ENCODE measurements at places on chromosomes 1 and 21.

DNA sequence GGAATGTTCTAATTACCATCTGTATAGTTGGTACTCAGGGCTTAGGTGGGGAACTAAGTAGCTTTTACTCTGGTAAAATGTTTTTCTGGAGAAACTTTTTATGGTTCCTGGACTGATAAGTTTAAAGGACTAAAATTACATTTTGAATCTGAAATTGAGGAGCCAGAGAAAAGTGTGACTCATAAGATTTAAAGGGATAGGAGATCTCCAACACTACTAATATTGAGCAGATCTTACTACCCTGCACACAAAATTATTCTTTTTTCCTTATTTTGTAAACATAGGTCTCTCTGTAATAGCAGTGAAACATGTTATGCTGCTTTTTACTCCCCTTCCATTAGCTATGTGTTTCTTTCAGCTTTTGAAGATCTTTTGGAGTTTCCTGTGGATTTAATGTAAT is 32.5 kb downstream of the MTF2 start:
- no peak for DNase-seq

DNA sequence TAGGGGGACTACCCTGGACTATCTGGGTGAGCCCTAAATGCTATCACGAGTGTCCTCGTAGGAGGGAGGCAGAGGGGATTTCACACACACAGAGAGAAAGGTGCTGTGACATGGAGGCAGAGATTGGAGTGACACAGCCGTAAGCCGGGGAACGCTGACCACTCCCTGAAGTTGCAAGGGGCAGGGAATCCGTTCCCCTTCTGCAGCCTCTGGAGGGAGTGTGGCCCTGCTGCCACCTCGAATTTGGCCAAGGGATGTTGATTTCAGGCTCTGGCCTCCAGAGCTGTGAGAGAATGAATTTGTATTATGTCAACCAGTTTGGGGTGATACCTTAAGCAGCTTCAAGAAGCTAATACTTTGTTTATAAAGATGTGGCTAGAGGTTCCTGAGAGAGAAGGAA is 137.7 kb downstream of the ACTL8 start:
- no peak for DNase-seq

GRCh38 chr1:81949421-81949820 is 148.7 kb downstream of the ADGRL2 start:
- DNase-seq: no peak

DNA sequence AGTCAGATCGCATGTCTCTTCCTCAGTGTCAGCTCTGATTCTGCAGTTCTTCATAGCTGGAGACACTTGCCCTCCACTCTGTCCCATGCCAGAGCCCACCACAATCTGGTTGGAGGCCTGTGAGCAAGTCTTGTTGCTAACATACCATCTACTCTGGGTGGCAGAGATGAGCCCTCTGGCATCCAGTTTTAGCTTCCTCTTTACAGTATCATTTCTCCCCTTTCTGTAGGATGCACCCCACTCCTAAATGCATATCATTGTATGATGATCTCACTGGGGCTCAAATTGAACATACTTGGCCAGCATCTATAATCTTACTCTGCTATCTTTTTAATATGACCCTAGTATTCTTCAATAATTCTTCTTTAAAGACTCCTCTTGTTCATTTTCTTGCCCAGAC is 16.9 kb downstream of the PCNX2 start:
- no peak for DNase-seq

DNA sequence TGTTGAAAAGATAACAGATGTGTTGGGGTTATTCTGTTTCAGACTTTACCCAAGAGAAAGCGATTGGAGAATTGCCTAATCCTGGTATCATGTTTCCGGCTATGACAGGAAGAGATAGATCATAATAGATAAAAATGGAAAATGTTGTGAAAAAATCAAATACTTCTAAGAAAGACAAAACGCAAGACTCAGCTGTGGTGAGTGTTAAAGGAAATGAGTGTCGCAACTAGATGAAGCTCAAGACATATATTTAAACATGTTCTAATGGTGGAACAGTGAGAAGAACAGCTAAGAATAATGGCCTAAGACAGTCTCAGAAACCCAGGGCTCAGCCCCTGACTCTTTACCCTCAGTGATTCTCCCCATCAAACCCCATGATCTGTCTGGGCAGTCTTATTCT is 426.7 kb upstream of the RUNX1 start:
- DNase-seq: no peak

DNA sequence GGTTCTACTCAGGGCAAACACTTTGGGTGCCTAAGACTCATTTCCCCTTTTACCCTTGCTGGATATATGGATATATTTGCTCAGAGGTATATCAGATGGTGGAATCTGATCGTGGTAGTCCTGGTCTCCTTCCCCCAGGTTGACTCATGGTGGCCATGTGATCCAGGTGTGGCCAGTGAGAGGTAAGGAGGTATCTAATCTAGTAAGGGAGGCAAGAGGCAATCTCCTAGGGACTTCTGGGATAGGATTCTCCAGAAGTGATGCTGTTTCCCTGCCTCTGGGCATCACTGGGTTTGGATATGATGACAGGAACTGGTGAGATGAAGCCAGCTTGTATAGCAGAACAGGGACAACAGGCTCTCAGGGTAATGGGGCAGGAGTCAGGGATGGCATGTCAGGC is 8.5 kb upstream of the DENND2D start:
- no peak for DNase-seq

DNA sequence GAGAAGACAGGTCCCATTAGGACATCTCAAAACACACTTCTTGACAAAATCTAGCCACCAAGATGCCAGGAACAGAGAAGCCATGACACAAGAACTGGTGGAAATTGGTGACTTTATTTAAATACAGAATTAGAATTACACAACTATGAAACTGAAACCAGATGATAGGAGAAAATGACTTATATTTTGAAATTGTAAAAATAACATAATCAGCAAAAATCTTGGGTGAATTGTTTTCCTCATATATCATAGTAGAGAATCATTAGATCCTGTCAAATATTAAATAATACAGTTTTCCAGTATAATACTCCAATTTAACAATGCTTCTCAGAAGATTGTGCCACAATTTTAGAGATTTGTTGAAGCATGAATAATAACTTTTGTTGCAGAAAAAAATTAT is 81.5 kb upstream of the MROH9 start:
- DNase-seq: no peak

DNA sequence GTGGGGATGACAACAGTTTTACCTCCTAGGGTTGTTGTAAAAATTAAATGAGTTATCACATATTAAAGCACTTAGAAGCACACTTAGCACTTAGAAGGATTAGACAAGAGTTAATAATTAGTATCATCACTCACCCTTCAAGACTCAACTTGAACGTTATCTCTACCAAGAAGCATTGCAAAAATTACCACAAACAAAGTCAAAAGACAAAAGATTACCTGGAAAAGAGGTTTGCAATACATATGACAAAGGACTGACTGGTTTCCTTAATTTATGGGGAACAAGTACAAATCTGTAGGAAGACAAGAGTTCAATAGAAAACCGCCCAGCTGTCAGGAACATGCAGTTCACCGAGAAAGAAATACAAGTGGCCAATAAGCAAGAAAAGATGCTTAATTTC is 93.3 kb upstream of the ATP1A1 start:
- no peak for DNase-seq

- DNase-seq: no peak
These were observed 60.7 kb upstream of the ITPKB start for GRCh38 chr1:226799634-226800281.

GRCh38 chr1:57982852-57983251 is 559.0 kb upstream of the DAB1 start:
- DNase-seq: no peak

DNA sequence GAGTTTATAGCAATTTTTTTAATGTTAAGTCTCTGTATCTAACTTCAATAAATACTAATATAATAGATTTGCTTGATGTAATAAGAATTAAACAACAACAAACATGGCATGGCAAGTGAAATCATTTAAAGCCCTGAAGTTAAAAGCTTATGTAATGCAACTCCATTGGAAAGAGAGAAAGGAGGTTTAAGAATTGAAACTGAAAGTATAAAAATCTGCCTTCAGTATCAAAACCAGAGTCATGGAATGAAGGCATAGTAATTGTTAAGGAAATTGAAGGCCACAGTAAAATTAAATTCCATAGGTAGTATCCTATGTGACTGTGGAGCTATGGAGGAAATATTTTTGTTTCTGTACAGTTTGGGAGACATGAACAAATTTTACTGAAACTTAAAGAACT is 55.1 kb downstream of the PRDX6 start:
- DNase-seq: no peak

- DNase-seq: no peak
These were observed 17.4 kb downstream of the CNN3 start for GRCh38 chr1:94909486-94909885.

- peak; percentile 12 for DNase-seq
These were observed 428 bp downstream of the POGZ start for GRCh38 chr1:151458802-151459330.

GRCh38 chr21:37459575-37459974 is 93.0 kb downstream of the DYRK1A start:
- no peak for DNase-seq

GRCh38 chr1:10143961-10144485 is 66.3 kb upstream of the KIF1B start:
- DNase-seq: no peak

- no peak for DNase-seq
These were observed 110.5 kb upstream of the CDC42BPA start for GRCh38 chr1:227428803-227429202.

DNA sequence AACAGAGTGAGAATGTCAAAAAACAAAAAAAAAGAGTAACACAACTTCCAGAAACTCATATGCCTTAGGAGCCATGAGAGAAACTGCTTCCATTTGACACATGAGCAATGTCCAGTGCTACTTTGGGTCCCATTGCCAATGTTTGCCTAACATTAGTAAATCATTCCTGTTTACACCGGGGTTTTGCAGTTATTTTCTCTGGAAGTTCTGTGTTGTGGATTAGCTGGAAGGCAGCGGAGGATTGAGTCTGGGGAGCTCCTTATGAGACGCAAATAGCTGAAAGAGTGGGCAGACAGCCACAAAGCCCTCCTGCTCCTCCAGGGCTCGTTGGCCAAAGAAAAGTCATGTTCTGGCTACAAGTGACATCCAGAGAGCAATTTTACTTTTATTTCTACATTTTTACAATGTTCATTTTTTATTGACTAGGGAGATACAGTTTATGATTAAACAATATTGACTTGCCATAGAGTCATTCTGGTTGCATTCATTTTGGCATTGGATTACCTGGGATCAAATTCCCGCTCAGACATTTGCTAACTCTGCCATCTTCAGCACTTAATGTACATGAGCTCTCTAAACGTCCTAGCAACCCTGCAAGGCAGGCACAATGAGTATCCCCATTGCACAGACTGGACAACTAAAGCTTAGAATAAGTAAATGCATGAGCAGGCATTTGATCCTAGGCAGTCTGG is 66.4 kb upstream of the GALNT2 start:
- DNase-seq: no peak

GRCh38 chr1:147388969-147389368 is 146.5 kb downstream of the CHD1L start:
- DNase-seq: no peak

- DNase-seq: no peak
These were observed 35.5 kb downstream of the KCNQ4 start for GRCh38 chr1:40819101-40819500.

- DNase-seq: no peak
These were observed 157.5 kb upstream of the C1orf174 start for GRCh38 chr1:4057603-4058002.
